Activated CD4-positive, alpha-beta memory T cell treated with anti-CD3 and anti-CD28 coated beads for 36 hours (primary cell): ENCODE measurements at places on chromosomes 6 and 20.
A peak's percentile ranks its signal among the peaks of the same experiment; 100 is the strongest.

DNA sequence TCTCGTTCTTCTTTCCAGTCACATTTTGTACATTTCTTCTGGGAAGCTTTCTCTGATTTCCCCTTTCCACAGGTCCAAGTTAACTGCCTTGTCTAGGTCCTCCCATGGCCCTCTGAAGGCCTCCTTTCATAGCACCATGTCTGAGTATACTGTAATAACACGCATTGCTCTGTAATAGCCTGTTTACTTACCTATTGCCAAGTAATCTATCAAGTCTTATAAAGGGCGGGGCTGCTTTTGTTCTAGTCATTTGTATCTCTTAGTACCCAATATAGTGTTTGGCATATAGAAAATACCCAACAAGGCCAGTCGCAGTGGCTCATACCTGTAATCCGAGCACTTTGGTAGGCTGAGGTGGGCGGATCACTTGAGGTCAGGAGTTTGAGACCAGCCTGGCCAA lies 17.9 kb downstream of the PTPN1 start:
- peak; percentile 45 for DNase-seq

GRCh38 chr20:62367136-62367632 lies at the start of gene LAMA5:
TSS of gene LAMA5 (minus strand) at chr20:62367312. CDS start at chr20:62367245, 67 bp downstream.
- no peak for DNase-seq

- no peak for DNase-seq
Observed at GRCh38 chr6:35678021-35678654, 10.6 kb downstream of the FKBP5 start.

- DNase-seq = no peak
Observed at GRCh38 chr6:16803294-16804200, 42.3 kb upstream of the ATXN1 start.

- no peak for DNase-seq
Observed at GRCh38 chr20:60485012-60485760, 527.0 kb downstream of the CDH26 start.

DNA sequence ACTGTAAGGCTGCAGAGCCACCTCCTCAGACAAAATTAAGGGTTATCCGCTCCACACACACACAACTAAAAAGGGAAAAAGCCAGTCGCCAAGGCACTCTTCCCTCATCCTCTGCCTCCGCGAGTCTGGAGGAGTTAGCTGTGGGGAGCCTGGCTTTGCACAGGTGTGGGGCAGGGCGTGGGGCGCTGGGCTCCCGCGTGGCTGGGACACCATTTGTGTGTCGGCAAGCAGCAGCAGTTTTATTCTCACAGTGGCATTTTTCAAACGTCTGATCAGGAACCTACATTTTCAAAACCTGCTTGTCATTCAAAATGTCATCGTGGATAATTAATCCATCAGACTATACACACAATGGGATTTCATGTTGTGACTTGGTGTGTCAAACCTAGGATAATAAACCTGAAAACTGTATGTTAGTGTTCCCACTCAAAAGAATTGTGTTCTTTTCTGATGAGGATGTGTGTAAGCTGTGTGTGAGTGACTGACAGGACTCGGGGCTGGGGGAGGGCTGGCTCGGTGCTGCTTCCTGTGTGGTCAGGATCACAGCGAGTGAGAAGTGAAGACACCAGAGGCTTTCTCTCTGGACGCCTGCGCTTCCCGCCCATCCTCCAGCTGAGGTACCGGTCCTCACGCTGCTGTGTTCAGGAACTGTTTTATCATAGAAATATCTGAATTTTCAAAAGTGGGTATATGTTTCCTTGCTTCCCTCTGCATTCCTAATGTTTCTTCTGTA lies 83.1 kb downstream of the IRF4 start:
- peak; percentile 92 for DNase-seq

DNA sequence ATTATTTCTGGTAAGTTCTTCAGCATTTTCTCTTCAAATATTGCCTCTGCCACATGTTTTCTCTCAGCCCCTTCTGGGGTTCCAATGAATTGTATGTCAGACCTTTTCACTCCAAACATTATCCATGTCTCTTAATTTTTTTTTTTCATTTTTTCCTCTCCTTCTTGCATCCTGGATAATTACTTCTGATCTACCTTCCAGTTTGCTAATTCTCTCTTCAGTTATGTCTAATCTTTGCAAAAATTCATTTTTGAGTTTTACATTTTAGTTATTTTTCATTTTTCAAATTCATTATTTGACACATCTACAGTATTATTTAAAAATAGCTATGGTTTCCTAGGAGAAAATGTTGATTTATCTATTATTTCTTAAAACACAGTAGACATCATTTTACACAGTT lies 271.7 kb downstream of the TFAP2B start:
- no peak for DNase-seq

GRCh38 chr6:18277237-18278006 lies 13.1 kb upstream of the DEK start:
- no peak for DNase-seq

DNA sequence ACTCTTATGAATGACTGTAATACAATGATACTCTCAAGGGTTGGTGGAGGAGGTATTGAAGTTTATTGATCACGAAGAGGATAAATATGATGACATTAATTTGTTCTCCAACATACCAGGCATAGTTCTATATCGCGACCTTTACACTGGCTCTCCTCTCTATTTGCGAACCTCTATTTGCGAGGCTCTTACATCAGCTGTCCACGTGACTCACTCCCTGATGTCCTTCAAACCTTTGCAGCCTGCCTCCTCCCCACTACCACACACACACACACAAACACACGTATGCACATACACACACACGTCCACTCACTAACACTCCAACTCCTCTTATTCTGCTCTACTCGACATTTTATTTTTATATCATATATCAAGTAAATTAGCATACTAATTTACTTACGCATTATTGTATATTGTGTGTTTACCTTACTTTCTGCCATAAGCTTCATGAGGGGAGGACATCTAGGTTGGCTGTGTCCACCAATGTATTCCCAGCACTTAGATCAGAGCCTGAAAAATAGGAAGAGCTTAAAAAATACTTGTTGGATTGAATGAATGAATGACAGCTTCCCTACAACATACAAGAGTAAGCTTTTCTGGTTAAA lies 53.3 kb upstream of the TNFRSF21 start:
- no peak for DNase-seq

- DNase-seq = no peak
Observed at GRCh38 chr6:160312900-160313299, 35.3 kb upstream of the SLC22A3 start.

DNA sequence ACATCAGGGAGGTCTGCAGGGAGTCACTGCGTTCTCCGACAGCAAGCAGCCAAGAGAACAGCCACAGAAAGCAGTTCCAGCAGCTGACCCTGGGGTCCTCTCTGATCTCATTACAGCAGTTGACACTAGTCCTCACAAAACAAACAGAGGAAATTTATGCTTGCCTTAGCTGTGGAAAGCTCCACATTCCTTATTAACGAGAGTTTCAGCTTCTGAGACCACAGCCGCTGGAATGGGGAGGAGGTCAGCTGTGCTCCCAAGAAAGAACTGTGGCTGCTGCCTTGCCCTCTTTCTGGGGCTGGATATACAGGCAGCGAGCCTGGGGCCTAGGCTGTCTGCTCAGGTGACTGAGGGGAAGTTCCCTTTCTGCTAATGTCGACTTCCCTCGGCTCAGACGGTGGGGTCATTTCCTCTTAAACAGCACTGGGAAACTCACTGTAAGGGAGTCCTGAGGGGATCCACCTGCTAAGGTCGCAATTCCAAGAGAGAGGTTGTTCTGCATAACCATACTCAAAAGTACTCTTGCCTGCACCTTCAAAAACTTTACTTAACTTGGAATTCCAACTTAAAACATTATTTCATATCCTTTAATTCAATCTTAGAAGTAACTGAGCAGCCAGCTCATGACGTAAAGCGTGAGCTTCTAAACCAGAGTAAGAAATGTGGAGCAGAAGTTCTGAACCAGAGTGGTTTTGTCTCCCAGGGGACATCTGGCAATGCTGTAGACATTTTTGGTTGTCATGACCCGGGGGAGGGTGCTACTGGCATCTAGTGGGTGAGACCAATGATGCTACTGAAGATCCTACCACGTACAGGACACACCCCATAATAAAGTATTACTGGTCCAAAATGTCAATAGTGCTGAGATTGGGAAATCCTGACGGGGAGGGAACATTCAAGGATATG lies 80.3 kb downstream of the BACH2 start:
- peak; percentile 39 for DNase-seq

DNA sequence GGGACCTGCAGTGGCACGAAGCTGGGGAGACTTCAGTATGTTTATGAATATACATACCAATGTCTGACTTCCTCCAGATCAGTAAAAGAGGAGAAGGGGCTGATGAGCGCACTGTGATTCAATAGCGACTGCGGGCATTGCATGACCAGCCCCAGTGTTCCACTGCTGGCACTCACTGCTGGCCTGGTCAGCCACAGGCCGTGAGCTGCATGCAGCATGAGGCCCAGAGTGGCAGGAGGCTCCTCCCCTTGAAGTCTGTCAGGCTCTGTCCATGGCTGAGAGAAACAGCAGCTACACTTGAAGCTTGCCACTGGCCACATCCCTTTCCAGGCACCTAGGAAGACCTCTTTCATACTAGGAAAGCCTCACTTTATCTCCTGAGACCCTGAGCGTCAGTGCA lies 265.9 kb upstream of the CDYL start:
- no peak for DNase-seq
